Fibroblast of skin of right quadriceps (primary cell): ENCODE measurements at places on chromosomes 1 and 21.
A peak's percentile ranks its signal among the peaks of the same experiment; 100 is the strongest.

GRCh38 chr1:101965341-101965740 is 31.4 kb downstream of the OLFM3 start:
- DNase-seq, result no peak

GRCh38 chr1:175222296-175222938 is 29.8 kb upstream of the KIAA0040 start:
- DNase-seq, result no peak

DNA sequence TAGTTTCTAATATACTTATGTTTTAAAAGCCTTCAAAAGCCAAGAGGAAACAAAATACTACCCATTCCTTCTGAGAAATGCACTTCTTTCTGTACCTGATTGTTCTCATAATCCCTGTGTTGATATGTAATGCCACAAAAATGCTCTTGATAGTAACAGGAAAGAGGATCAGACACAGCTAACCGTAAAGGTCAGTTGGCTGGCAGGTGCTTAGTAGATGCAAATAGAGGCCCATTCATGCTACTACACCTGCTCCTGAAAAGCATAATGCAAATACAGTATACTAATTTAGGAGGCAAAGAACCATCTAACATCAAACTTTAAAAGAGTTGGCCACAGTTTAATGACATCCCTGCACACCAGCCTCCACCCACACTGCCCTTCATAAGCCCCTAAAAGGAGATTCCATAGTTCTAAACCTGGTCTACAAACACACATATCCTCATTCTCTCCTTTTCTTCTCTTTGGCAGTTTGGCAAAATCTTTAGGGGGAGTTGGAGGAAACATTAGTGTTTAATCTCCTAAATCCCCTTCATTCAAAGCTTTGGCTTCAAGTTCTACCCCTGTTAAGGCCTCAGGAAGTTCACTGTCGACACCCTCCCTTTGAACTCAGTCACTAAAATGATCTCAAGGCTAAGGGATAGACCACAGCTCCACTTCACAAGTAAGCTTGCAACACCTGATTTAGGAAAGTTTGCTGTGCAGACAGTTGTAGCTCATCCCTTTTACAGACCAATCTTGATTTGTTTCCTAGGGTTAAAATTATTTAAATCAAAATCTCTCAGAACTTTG is 2.9 kb upstream of the CD46 start:
- DNase-seq, result no peak

DNA sequence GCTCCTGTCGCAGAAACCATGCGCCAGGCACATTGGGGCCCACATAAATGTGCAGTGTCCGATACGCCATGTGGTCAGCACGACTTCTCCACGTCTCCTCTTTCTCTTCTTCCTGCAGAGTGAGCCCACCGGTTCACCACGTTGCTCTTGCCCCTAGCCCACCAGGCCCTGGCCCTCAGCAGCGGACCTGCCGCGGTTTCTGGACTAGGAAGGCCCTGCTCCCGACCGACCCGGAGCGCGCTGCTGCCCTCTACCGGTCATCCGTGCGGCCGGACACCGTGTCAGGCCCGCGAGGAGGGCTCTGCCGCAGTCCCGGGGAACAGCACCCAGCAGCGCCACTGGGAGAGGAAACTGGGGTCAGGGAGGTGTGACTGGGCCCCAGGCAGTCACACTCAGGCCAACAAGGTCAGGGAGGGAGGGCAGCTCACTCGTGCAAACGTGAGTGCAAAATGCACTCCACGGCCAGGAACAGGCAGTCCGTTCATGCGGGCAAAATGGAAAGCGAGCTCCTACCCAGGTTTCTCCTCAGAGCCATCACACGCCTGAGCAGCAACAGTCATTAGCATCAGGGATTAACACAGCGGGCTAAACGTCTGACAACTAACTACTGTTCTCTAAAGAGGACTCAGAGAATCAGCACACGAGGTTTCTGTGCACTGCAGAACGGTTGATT is 13.7 kb downstream of the TLR5 start:
- peak; percentile 37 for DNase-seq

DNA sequence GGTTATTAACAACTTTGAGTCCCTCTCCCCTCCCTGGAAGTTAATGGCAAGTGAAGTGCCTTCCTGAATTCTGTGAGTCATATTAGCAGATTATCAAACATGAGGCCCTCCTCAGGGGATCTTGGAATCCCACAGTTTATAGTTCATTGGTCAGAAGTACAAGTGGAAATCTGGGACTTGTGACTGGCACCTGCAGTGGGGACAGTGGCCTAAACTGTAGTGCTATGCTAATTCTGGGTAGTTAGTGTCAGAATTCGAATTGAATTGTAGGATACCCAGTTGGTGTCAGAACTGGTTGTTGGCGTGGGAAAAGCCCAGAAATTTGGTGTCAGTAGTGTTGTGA is 26.2 kb downstream of the ZYG11B start:
- DNase-seq, result no peak

DNA sequence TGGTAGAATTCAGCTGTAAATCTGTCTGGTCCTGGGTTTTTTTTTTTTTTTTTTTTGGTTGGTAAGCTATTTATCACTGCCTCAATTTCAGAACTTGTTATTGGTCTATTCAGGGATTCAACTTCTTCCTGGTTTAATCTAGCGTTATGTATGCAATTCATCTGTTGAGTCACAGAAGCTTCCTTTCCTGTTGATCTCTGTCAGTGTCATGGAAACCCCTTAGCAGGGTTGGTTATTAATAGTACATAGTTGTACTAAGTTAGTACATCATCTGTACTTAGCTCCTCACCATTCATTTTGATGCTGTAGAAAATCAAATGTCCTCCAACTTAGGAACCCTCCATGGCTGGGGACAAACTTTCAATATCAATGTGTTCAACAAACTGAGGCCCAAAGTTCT is 51.0 kb upstream of the BARHL2 start:
- no peak for DNase-seq

DNA sequence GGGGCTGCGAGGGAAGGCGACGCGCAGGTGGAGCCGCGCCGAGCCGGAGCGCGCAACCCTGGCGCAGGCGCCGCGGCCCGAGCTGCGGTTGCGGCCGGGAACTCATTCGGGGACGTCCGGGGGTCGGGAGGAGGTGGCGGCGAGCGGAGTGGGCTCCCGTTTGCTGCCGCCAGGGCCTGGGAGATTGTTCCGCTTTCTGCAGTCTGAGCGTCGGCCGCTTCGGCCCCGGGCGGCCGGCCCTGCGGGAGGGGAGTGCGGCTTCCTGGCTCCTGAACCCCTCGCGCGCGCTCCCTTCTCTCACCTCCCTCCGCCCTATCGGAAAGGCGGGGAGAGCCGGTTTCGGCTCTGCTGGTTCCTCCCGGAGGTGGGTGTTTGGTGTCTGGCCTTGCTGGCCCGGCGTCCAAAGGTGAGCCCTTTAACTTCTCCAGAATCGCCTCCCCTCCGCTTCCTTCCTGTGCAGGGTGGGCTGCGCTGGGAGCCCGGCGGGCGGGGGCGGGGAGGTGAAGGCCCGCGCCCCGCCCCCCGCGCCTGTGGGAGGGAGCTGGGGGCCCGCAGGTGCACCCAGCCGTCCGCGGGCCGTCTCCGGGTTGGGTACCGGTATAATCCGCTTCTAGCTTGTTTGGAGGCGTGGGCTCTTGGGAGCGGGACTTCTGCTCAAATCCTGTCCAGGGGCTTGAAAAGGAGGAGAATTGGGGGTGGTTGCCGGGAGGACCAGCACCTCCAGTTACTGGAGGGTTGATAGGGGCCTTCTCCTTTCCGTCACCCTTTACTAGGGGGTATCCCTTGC is 683 bp downstream of the LRRC8D start:
- DNase-seq, result no peak
